ENCODE measurements at places on chromosomes 12 and 14. TPM values are rescaled to one million over a fixed set of nuclear protein-coding genes. Genes with fewer than 3 reads are reported as not detected.
A peak's percentile ranks its signal among the peaks of the same experiment; 100 is the strongest.

- no peak for DNase-seq
Measured at GRCh38 chr12:77835969-77836368, 5.3 kb downstream of the NAV3 start.

DNA sequence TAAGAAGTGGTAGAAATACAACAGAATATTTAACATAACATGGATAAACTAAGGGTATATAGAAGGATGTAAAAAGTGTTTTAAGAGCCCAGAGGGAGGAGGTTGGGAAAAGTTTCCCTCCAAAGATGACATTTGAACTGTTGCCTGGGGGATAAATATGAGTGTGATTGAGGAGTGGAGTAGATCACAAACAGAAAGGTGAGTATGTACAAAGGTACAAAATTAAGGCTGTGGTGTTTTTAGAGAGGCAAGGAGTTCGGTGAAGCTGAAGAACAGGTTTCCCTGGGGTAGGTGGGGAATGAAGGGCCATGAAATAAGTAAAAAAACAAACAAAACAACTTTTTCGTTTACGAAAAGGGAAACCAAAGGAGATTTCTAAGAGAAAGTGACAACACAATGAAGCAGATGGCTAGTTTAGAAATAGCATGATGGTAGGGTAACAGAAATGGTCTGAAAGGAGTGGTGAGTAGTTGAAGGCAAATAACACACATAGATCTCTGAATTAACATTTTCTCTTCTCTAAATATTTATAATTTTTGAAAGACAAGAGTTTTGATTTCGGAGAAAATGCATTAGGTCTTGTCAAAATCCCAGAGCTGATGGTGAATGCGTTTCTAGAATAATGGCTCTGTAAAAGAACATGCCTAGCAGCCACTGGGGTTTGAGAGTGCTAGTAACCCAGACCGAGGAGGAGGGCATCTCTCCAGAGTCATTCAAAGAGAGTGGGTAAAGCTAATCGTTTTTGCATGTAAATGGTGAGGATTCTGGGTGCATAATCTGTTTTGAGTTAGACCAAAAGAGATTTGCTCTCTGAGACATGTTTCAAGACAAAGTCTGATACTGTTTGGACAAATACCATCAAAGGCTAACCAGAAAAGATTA lies 240.4 kb upstream of the DCN start:
- DNase-seq, result no peak

The MANSC4 gene
- not detected for total RNA-seq

GRCh38 chr12:38850461-38850860 lies 54.9 kb downstream of the CPNE8 start:
- DNase-seq, result no peak

The MGP gene
- total RNA-seq, result not detected

The OTUB2 gene
- 2.1 TPM for total RNA-seq

DNA sequence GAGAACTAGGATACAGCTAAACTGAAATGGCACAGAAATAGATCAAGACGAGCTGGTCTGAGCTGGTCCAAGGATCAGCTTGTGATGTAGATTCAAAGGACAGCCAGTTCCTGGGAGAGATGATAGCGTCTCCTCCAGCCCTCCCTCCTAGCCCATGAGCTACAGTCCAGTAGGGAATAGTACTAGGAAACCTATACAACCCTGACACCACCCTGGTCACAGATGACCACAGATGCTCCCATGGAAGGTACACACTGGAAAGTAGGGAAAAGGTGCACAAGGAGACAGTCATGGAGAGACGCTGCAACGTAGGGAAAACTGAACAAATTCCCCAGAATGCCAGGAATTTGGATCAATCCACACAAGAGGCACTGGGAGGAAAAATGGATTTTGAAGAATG lies 6.9 kb downstream of the GCH1 start:
- DNase-seq, result no peak

The CLEC2B gene
- 29.5 TPM for total RNA-seq

The CCDC198 gene
- not detected for total RNA-seq

GRCh38 chr12:82635263-82635662 lies 51.4 kb upstream of the TMTC2 start:
- no peak for DNase-seq

DNA sequence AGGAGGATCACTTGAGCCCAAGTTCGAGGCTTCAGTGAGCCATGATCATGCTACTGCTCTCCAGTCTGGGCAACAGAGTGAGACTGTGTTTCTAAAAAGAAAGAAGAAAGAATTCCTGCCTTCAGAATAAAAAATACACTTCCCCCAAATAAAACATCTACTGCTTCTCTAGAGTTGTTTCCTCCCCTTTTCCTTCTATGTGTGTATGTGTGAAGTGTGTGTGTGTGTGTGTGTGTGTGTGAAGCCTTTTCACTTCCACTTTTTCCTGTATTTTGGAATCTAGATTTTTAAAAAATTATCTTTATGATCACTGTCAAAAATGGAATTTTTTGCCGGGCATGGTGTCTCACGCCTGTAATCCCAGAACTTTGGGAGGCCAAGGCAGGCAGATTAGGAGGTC lies 12.6 kb upstream of the SNX6 start:
- no peak for DNase-seq

GRCh38 chr14:20775043-20775442 lies 6.0 kb upstream of the RNASE6 start:
- DNase-seq, result no peak

DNA sequence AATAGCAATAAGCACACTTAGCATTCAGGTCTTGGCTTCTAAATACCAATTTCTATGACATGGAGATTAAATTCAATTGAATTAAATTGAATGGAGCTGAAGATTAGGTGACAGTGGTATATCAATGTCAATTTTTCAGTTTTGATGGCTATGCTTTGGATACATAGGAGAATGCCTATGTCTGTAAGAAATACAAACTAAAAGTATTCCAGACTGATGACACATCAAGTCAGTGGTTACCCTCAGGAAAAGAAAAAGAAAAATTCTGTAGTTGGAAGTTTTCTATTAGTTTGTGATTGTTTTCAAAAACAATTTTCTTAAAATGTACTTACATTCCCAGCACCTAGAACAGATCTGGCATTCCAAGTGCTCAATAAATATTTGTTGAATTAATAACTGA lies 4.9 kb upstream of the DCAF4 start:
- no peak for DNase-seq

- no peak for DNase-seq
Measured at GRCh38 chr12:27515671-27516070, 8.3 kb upstream of the PPFIBP1 start.

GRCh38 chr14:31864937-31865855 lies 211.9 kb upstream of the ARHGAP5 start:
- no peak for DNase-seq

The CYP27B1 gene
- 14.7 TPM for total RNA-seq

DNA sequence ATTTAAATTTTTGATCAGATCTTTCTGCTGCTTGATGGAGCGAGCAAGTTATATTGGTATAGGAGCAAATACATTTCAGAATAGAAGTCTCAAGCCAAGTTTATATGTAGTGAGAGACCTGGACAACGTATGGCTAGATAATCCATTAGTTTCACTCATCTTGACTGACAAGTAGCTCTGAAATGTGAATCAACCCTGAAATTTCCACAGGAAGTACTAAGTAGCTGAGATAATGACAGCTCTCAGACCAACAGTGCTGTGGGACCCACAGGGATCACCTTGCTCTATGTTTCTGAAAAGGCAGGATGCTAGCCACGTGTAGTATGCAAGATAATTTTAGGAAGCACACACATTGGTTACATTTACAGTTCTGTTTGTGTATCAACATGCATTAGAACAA lies 258.6 kb upstream of the FOXN3 start:
- DNase-seq, result no peak

DNA sequence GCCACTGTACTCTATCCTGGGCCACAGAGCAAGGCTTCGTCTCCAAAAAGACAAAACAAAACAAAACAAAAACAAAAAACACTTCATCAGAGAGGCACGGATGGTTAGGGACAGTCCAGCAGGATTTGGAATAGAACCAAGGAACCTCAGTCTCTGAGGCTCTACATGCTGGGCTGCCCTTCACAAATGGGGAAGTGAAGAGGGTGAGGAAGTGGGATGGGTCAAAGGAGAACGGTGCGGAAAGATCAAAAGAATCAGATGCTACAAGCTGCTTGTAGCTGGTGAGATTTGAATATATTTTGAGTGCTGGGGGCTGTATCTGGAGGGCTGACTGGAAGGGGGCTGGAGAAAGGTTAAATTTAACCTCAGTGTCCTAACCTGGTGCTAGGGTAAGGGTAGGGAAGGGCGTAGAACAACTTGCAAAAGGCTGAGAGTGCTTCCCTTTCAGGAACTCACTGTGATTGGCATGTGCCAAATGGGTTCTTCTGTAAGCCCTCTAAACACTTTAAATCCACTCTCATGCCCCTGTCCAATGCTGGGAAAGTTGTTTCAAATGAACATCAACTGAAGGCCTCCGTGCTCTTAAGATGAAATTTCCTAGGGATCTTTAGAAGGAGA lies 4.6 kb downstream of the FOXJ2 start:
- no peak for DNase-seq

DNA sequence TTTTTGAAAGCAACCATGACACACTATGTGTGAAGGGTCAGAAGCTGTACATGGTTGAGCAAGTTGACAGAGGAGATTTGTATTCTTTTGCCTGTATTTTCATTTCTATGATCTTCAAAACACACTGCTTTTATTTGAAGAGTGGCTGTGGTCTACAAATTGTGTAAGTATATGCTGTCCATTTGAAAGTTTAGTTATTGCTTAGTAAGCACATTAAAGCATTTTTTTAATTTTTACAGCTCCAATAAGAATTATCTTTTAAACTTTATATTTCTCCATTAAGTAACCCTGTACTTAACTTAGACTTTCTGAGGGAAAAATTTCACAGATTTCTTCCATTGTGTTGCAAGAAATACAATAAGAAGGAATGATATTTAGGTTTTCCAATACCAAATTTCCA lies 915.2 kb downstream of the SLC6A15 start:
- no peak for DNase-seq

DNA sequence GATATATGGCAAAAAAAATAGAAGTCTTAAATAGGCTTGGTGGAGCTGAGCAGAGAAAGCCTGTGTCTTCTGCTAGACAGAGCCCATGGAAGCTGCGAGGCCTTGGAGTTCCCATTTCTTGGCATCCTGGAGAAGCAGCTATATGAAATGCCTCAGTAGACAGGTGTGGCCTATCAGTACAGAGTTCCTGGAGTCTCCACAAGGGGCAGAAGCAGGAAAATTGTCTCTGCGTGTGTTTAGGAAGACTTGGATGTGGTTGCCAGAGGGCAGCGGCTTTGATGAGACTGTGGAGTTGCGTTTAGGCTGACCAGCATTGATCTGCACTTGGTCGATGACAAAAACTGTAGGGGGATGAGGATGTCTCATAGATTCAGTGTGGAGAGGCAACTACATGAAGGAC lies 334.5 kb upstream of the SEL1L start:
- DNase-seq, result no peak

The A2ML1 gene
- total RNA-seq, result not detected

The KCNH5 gene
- total RNA-seq, result not detected

DNA sequence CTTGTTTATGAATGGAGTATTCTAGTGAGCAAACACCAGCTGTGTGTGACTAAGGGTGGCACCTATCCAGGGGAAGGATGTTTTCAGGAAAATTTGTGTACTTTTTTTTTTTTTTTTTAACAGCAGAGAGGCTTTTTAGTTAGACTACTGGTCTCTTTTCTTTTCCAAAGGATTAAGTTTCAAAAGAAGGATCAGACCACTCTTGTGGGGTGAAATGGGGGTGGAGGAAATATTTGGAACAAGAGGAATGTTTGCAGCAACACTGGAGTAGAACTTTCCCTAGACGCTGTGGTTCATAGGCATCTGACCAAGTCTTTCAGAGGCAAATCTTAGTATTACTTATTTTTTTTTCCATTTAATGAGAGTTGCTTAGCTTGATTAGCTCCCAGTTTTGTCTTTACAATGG lies 21.1 kb downstream of the NUBPL start:
- DNase-seq, result no peak

The NPFF gene
- 1.3 TPM for total RNA-seq

- no peak for DNase-seq
Measured at GRCh38 chr12:54053003-54053750, 458 bp upstream of the HOXC4 start.

GRCh38 chr12:57889500-57889989 lies 43.0 kb upstream of the CTDSP2 start:
- no peak for DNase-seq

DNA sequence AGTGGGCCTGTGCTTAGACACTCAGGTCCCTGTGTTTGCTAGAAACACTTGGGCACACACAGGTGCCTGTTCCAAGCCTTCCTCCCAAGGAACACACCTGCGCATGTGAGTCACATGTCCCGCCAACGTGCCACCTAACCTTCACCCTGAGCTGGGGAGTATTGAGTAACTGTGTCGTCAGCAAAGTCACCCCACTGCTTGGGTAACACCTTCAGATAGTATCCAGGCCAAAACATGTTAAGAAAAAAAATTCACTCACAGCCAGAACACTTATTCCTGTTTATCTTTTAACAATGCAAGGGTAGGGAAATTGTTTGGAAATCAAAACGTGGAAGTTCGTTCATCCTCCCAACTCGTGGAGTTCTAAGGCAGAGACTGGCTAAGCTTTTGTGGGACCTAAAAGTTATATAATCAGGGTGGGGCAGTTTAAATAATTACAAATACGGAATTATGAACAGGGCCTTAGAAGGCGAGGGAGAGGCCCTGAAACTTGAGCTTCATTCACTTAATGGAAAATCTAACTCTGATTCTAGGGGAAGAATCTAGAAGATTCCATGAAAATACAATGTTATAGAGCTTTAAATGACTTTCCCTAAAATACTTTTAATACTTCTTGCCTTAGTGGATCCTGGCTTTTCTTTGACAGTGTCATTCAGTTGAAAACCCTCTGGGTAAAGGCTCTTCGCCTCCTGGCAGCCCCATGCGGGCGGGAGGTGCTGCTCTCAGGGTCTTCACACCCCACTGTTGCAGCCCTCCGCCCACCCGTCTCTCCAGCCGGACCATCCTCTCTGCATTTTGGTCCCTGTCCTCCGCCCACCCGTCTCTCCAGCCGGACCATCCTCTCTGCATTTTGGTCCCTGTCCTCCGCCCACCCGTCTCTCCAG lies 30.3 kb upstream of the ADIPOR2 start:
- peak; percentile 35 for DNase-seq

- DNase-seq, result no peak
Measured at GRCh38 chr12:93668919-93669418, 8.2 kb upstream of the CRADD start.

The KRT77 gene
- total RNA-seq, result not detected

DNA sequence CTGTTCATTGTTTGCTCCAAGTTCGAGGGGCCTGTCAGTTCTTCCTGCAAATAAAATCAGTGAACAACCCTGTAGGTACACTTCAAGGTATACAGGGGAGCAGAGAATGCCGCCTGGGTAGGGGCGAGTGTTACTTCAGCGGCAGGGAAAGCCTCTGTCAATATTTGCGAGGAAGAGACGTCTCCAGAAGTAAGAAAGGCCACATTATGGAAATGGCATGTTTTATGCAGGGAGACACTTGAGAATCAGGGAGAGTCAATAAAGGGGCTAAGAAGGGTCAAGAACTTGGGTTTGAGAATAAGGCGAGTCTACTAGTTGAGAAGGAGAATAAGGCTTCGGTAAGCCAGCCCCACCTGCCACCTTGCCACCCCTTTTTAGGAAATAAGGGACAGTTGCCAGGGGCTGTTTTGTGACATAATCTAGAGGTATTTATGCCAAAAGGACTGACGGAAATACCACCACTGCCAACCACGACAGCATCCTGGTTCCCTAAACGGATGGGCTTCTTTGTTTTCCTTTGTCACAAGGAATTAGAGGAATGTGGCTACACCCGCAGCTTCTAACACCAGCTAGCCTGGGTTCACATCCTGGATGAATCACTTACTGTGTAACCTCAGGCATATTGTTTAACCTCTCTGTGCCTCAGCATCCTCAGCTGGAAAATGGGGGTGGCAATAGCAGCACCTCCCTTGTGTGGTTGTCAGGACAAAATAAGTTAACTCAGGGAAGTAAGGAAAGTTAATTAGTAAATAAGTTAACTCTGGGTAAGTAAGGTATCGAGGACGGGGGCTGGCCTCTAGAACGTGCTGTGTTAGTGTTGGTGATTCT lies 67.7 kb downstream of the EID3 start:
- DNase-seq, result no peak
